ENCODE measurements at places on chromosomes 6 and 20.

DNA sequence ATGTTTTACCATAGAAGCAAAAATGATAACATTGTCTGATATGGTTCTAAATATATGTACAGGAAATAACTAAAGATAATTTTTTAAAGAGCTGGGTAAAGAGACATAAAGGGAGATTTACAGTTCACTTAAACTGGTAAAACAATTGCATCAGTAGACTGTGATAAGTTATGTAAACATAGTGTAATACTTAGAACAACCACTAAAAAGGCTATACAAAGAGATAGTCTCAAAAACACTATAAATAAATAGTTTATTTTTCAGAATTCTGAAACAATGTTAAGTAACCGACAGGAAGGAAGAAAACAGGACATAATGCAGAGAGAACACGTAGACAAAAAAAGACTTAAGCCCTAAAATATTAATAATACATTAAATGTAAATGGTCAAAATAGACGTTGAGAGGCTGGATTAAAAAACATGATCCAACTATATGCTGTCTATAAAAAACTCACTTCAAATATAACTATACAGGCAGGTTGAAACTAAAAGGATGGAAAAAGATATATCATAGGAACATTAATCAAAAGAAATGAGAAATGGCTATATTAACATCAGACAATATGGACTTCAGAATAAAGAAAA is 32.7 kb upstream of the ATXN1 start:
- DNase-seq = no peak

DNA sequence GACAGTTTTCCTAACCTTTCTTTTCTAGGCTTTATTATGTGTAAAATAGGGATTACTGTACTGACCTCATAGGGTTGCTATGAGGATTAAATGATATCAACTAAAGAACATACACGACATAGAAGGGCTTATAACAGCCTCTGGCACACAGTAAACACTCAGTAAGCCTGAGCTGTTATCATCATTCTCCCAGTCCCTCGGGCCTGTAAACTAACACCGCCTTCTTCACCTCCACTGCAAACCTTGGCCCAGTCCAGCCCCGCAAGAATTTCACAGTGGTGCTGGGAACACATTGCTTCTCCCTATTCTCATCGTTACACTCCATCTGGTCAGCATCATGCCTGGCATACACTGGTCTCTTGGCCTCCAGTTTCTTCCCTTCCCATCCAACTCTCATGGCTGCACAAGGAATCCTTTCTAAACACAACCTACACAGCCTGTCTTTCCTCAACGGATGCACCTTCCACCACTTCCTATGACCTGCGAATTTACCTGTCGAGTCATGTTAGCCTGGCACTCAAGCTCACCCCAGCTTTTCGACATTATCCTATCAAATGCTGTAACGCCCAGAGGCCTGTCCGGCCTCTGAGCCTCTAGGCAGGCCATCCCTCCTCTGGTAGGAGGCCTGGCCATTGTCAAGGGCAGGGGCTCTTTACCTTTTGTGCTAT is 92.1 kb downstream of the FYN start:
- DNase-seq = no peak

- DNase-seq = no peak
These were observed 55.8 kb downstream of the CDH22 start for GRCh38 chr20:46252352-46253091.

DNA sequence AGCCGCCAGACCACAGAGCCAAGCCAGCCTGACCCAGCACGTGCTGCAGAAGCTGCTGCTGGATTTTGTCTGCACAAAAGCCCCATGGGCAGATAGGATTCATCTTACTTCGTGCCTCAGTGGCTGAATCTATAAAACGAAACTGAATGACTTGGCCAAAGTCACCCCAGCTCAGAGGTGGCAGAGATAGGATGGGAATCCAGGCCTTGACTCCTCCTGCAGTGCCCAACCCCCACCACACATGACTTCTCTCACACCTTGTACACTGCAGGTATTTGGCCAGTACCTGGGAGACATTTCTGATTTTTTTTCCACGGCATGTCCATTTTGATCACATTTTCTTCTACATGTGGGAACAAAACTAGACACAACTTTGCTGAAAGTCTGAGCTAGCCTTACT is 182.1 kb downstream of the ANKRD60 start:
- no peak for DNase-seq

- no peak for DNase-seq
These were observed 50.4 kb downstream of the HMGCLL1 start for GRCh38 chr6:55528624-55529023.

DNA sequence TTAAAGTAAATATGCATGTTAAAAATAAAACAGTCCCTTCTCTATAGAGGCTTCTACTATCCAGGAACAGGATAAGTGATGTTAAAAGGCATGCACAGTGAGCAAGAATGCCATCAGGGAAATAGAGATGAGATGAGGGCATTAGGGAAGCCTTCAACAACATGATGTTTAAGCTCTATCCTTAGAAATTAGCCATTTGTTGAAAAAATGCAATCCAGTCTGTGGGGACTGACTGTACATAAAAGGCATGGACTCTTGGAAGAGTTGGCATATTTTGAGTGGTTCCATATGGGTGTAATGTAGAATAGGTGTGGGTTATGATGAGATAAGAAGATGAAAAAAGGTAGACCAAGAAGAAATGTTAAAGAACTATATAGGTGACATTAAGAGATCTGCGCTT is 5.8 kb downstream of the KIAA0319 start:
- no peak for DNase-seq

- DNase-seq = no peak
These were observed 284.2 kb upstream of the CHD6 start for GRCh38 chr20:41902346-41902745.

- DNase-seq = no peak
These were observed 4.5 kb downstream of the SOX4 start for GRCh38 chr6:21597801-21598673.

DNA sequence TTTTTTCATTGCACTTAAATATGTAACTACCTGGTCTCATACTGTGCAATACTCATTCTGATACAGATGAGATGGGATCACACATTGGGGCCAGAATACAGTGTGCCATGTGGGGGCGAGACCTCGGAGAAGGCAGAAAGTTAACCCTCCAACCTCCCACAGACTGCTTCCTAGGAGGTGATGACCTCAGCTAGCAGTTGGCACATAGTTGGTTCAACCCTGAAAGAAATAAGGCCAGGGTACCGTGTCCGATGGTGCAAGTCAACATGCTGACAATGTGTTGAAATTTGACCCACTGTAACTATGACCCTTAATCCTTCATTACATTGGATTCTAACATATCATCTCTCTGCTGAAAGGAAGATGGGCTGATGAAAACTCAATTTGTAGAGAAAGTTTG is 61.9 kb downstream of the GJA10 start:
- no peak for DNase-seq

GRCh38 chr6:143107440-143107839 is 46.8 kb downstream of the AIG1 start:
- DNase-seq = no peak

GRCh38 chr6:15479761-15480160 is 183.1 kb downstream of the DTNBP1 start:
- DNase-seq = no peak

- DNase-seq = no peak
These were observed 8.4 kb downstream of the MOCS1 start for GRCh38 chr6:39925931-39926290.

DNA sequence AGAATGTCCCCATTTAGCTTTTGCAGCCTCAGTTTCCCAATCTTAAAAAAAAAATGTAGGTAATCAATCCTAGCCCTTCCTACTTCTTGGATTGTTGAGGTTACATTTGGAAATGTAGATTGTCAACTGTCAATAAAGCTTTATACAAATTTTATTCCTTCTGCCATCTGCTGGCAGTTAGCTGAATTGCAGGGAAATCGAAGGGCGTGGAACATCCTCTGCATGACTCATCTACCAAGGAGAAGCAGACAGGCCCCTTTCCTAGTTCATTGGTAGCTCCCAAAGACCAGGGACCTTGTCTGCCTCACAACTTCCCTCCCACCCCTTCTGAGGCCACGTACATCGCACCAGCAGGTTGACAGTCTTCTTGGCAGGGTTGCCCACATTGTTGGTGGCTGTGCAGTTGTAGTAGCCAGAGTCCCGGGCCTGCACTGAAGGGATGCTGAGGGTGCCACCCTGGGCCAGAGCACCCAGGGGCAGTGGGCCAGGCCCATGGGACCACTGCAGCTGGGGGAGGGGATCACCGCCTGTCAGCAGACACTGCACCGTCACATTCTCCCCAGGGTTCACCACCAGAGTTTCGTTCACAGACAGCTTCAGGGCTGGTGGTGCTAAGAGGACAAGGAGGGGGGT is 43.6 kb downstream of the MDGA1 start:
- no peak for DNase-seq

DNA sequence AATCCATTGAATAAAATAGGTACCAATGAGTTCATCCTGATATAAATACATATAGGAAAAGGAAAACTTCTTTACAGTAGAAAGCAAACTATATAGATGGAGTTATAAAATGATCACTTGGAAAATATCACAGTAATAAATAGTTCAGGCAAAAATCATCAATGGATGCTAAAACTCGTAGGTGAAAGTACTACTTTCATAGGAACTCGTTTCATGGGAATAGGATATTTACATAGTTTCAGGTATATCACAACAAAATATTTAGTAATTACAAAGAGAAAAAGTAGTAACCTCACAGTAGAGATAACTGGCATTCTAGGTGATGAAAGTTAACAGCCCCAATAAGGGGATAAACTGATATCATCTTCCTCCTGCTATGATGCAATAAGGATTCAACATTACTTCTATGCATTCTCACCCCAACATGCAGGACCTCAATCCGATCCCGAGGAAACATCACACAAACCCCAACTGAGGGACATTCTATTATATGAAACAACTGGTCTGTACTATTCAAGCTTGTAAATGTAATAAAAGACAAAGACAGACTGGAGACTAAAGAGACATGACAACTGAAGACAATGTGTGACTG is 13.7 kb downstream of the DDO start:
- no peak for DNase-seq

DNA sequence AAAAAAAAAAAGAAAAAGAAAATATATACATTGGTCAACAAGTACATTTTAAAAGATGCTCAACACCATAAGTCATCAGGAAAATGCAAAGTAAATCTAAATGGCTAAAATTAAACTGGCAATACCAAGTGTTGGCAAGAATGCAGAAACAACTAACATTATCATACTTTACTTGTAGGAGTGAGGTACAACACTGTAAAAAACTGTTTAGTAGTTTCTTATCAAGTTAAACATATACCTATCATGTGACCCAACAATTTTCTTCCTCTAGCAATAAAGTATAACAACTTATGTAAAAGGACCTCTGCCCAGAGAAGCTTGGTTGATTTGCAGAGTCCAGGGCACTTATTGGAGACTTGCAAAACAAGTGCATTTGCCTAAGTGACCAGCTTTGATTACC is 40.4 kb downstream of the LMBRD1 start:
- no peak for DNase-seq

GRCh38 chr6:8269872-8270454 is 165.4 kb downstream of the SLC35B3 start:
- DNase-seq = no peak

DNA sequence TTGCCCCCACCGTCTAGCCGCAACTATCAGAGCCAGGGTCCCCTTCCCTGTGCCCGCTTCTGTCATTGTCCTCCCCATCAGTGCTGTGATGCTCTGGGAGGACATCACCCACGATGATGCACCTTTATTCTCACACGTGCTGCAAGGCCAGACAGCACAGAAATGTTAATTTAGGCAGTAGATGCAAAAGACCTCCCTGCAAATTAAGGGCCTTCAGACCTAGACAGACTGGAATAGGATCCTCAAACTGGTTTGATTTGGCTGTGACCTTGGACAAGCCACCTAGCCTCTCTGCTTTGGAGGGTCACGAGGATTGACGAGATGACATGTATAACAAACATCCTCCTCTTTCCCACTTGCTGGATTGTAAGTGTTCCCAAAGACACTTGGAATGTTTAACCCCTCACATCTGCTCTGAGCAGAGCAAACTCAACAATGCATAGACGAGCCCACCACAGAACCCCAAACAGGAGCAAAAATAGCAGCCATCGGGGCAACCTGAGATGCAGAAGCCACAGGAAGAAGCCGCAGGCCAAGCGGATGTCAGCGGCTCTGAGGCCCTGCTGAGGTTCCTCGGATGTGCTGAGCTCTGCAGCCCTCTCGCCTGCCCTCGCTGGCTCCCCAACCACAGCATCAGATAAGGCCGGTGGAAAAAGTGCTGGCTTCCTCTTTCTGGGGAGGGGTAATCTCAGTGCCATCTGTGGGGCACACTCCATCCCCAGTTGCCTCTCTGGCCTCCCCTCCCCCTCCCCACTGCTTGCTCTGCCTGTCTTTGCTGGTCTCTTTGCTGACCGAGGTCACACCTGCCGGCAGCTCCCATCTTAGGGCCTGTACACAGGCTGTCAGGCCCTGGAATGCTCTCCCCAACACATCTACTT is 35.3 kb downstream of the TOX2 start:
- peak; percentile 49 for DNase-seq

DNA sequence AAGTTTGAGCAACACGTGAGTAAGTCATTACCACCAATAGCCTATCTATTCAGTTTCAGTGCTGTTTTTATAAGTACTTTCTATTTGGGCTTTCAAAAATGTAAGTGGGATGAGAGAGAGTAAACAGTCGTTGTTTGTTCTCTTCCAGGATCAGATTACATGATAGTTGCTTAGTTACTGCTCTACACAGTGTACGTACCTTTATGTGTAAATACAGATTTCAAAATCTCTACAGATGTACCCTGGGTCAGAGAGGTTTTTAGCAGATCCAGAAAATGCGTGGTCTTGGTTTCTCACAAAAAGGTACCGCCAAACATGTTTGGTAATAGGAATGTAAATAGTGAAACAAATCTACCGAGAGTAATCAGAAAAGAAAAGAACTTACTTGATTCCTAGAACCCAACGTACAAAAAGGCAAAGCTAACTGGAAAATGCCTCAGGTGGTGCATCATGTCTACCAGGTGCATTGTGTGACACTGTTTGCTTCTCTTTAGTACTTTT is 421.1 kb downstream of the BCKDHB start:
- DNase-seq = no peak

DNA sequence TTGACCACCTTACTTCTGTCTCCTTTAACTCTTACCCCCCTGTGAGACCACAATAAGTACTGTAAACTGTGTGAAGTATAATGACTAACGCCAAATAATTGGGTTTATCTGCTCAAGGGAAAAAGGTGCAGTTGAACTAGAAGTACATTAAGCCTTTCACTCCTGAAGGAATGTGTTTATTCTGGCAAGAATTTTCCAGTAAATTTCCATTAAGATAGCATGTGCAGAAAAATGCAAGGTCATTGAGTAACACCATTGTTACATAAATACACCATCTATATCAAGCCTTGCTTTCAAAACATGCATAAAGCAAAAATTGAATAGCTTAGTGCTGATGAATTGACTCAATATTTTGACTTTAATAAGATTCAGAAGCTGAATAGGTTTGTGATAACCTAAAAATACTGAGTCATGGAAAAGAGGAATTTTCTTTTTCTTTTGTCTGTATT is 65.4 kb downstream of the ARHGAP18 start:
- DNase-seq = no peak

DNA sequence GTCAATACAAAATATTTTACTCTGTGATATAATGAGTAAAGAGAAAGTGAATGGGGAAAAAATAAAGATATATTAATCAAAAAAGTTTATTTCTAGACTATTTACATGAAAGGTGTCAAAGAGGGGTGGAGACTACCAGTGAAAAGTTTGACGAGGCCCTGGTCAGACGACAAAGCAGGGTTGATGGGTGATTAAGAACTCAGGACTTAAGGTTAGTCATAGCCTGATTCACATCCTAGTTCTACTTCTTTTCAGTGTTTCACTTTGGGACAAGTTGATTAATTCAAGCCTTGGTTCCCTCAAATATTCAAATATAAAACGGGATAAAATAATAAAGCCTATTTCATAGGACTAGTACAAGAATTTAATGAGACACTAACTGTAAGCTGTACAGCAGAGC is 178.2 kb upstream of the HS3ST5 start:
- DNase-seq = no peak

GRCh38 chr20:9028419-9028818 is 40.5 kb upstream of the PLCB4 start:
- DNase-seq = no peak

All from stimulated activated CD4-positive, alpha-beta T cell treated with anti-CD3 and anti-CD28 coated beads, Interleukin-15, amount 100 ng/mL, for 1 hour (primary cell).